ENCODE measurements at places on chromosomes 6 and 20.

GRCh38 chr6:117595099-117595923, 7.0 kb downstream of the GOPC start:
- no peak for DNase-seq

- DNase-seq, result no peak
These were observed 112.6 kb downstream of the DCDC2 start for GRCh38 chr6:24245275-24245674.

DNA sequence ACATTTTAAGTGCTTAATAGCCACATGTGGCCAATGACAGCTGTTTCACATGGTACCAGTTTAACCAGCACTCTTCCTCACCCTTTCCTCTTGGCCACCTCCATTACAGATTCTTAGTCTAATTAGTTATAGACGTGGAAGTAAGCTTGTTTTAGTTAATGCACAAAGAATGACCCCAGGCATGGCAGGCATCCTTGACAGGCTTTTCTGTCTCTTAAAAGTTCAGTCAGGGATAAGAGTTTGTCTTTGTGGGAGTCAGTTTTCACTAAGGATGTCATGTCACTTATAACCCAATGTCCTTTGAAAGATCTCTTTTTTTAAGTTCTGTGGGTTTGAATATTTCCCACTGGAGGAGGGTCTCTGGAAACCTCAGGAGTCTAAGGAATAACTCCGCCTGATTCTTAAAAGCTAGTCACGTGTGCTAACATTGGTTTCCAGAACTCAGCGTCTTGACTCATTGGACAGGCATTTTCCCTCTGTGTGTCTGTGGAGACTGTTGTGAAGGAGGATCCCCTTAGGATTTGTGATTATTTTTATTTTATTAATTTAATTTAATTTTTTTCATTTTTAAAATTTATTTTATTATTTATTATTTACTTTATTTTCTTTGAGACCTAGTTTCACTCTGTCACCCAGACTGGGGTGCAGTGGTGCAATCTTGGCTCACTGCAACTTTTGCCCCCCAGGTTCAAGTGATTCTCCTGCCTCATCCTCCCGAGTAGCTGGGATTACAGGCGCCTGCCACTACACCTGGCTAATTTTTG, 171.4 kb downstream of the ZFAND3 start:
- no peak for DNase-seq

GRCh38 chr6:125041740-125042459, 79.7 kb downstream of the RNF217 start:
- no peak for DNase-seq

DNA sequence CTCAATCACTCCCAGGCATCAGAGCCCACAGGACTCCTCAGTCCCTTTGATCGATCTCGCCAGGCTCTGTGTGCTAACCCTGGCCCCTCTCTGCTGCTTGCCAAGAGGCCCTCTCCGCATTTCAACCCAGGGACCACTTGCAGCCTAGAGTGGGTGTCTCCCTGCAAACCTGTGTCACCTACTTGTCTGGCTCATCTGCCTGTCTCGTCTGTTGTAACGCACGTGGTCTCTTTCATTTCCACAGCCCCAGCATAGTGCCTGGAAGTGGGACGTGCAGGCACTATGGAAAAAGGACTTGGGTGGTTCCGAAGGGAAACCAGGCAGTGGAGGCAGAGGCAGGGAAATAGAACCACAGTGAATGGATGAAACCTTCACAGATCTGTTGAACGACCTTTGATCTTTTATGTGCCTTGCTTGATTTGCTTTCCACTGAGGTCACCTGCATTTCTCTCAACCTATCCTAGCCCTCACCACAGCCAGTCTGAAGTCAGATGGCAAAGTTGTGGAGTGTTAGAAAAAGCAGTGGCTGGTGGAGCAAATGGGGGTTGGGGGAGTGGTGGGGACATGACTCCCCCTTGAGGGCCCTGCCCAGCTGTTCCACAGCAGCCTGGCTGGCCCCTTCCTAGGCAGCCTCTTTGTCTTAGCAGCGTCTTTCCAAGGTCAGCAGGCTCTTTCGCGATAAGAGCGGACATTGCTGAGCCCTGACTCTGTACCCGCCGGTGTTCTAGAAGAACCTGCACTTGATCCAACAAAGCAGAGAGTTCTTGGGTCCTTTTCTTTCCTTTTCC, 55.8 kb upstream of the TAGAP start:
- DNase-seq, result no peak

GRCh38 chr6:24448396-24448795, 41.0 kb downstream of the GPLD1 start:
- no peak for DNase-seq

GRCh38 chr6:37106051-37106363, 63.9 kb upstream of the PIM1 start:
- no peak for DNase-seq

GRCh38 chr20:56442389-56443365, 25.8 kb upstream of the RTF2 start:
- no peak for DNase-seq

- no peak for DNase-seq
These were observed 39.5 kb upstream of the SDHAF4 start for GRCh38 chr6:70527071-70527737.

DNA sequence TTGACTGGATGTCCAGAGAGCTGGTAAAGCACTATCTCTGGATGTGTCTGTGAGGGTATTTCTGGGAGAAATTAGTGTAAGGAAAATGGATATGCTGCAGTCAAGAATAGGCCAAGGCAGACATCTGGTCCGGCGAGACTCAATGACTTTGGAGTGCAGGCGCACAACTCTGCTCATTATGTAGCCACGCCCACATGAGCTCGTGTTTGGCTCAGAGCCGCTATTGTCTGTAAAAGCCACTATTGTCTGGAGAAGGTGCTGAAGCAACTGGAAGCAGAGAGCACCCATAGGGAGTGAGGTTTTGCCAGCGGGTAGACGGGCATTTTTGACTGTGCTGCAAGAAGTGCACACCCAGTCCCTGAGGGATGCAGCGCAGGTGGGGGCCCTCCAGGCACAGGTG, 305.0 kb upstream of the POU3F2 start:
- DNase-seq, result peak; percentile 56

DNA sequence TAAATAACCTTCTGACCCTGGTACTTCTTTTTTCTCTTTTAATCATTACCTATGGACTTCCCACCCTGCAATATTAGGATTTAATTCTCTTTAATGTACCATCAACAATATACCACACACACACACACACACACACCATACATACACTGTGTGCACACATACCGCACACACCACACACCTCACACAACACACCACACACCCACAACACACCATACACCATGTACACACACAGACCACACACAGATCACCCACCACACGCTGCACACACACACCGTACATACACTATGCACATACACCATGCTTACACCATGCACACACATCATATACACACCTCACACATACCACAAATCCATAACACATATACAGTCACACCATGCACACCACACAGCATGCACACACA, 57.4 kb upstream of the MAP3K4 start:
- DNase-seq, result no peak

GRCh38 chr6:3260296-3260695, 1.5 kb downstream of the PSMG4 start:
- DNase-seq, result no peak
